Activated naive CD4-positive, alpha-beta T cell (primary cell): ENCODE measurements at places on chromosomes 2 and 18.

- DNase-seq = no peak
Observed at GRCh38 chr2:231583982-231584381, 8.7 kb upstream of the TEX44 start.

GRCh38 chr2:10164601-10165000, 42.1 kb downstream of the RRM2 start:
- DNase-seq = no peak

- DNase-seq = no peak
Observed at GRCh38 chr2:174020026-174020425, 54.9 kb upstream of the SP3 start.

DNA sequence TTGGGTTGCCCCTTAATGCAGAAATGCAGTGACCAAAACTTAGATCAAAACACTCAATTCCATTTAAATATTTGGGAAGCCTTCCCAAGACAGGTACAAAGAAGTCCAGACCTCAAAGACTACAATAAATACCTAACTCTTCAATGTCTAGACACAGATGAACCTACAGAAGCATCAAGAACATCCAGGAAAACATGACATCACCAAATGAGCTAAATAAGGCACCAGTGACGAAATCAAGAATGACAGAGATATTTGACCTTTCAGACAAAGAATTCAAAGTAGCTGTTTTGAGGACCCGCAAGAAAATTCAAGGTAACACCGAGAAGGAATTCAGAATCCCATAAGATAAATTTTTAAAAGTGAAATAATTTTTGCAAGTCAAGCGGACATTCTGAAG, 140.2 kb downstream of the XIRP2 start:
- DNase-seq = no peak

DNA sequence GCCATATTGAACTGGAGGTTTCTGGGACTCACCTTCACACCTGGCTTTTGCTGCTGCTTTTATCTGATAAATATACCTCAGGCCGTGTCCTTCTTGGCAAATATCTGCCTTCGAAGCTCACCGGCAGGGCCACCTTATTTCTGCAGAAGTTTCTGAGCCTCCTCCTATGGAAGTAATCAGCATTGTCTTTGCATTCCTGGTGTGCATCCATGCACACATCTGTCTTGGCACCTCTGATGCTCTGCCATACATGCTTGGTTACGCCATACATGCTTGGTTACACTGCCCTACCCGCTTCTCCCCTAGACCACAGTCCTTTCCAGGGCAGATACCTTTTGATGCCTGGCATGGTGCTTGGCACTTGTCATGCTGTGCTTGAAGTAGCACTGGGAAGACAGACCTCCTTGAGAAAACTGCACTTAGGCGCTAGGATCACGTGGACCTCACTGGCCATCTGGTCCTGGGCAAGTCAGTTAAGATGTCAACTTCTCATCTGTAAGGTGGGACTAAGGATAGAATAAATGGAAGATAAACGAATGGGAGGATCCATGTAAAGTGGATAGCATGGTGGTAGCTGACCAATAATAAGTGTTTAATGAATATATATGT, 66.8 kb downstream of the ZNF236 start:
- no peak for DNase-seq

GRCh38 chr2:120230515-120231471, 7.6 kb upstream of the TMEM185B start:
- no peak for DNase-seq

DNA sequence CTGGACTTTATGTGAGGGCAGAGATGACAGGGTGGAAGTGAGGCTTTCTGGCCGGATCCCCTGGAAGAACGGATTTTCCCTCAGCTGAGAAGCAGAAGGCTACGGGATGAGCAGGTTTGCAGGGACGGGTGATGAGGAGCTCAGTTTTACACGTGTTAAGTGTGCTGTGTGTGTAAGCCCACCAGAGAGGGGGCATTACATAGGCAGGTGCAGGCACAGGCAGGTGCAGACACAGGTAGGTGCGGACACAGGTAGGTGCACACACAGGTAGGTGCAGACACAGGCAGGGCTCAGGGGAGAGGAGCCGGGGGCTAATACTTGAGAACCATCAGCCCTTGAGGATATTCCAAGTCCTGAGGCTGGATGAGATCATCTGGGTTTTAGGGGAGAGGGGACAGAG, 107.7 kb downstream of the COPS8 start:
- no peak for DNase-seq

DNA sequence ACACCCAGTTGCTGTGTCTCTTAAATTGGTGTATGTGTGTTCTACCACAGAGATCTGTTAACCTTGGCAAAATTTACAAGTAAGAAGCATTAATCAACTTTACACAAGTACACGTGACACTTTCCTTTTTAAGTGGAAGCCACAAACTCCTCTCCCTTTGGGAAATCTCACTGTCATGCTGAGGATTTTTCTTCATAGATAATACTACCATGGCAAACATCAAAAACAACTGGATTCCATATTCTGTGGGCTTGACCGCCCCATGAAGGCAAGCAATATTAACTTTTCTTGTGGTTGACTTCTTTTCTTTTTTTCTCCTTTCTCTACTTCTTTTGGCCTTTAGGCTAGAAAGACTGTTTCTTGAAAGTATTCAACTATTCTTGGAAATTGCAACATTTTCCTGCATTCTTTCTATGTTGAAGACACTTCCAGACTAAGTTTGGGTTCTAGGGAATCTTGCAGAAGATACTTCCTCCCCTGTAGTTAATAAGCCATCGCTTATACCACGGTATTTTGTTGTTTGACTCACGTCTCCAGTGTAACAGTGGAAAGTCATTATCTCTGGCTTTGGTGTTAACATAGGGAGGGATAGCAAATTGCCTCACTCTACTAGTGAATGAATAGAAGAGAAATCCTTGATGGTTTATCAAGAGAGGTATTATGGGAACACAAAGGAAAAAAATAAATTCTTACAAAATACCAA, 79.5 kb downstream of the SLC8A1 start:
- DNase-seq = no peak

DNA sequence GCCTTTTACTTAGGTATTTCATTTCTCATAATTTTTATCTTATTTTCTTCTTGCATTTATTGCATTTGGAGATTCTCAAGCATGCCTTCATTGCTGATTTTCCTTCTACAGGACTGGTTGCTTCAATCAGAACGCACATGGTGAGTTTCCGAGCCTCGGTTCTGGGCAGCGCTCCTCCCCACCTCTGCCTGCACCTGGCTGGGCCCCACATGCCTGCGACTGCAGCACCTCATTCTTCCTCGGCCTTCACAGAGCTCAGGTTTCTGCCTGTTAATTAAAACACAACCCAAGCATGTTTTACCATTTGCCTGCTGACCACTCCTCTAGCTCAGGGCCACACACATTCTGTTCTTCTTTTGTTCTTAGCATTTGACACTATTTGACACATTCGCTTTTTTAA, 398.8 kb downstream of the GALR1 start:
- no peak for DNase-seq

GRCh38 chr2:109054865-109055264, 65.8 kb upstream of the EDAR start:
- no peak for DNase-seq

- no peak for DNase-seq
Observed at GRCh38 chr2:224009605-224010315, 29.3 kb downstream of the SERPINE2 start.

DNA sequence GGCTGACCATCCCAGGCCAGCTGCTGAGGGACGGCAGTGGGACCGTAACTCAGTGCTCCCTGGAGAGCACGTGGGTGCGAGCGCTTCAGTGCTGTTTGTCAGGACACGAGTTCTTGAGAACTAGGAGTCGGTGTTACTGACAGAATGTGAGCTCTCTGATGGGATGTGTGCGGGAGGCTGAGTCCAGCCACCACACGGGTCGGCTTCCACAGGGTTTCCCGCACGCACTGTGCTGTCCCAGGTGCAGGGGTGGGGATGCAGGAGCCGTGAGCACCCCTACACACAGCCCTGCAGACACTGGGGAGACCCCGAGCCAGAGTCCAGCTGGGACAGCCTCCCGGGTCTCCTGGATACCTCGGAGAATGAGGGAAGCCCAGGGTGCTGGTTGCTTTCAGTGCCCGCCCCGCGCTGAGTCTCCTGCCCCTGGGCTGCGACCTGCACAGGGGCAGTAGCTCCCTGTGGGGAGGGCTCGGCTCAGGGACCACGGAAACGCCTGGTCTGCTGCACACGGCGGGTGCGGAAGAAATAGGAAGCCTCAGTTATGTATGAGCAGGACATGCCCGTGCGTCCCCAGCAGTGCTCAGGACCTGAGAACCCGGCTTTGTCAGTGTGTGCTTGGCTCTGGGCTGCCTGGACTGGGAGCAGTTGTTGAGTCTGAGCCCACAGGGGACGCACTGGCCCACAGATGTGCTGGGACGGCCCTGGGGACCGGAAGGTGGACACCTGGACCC, 71.2 kb downstream of the KCNG2 start:
- DNase-seq = no peak

DNA sequence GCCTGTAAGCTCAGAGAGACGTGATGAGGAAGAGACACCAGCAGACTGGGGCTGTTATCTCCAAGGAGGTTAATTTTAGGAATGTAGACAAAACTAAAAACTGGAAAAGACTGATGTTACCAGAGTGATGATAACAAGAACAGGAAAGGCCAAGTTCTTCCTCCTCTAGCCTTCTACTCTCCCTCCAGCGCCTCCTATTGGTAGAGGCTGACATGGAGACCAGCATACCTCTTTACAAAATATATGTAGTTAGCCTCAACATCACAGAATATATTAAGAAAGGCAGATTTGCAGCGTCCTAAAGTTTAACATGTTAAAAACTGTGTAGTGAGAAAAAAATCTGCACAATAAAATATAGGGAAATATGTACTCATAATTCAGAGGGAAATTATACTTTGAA, 66.0 kb downstream of the TCF4 start:
- no peak for DNase-seq

DNA sequence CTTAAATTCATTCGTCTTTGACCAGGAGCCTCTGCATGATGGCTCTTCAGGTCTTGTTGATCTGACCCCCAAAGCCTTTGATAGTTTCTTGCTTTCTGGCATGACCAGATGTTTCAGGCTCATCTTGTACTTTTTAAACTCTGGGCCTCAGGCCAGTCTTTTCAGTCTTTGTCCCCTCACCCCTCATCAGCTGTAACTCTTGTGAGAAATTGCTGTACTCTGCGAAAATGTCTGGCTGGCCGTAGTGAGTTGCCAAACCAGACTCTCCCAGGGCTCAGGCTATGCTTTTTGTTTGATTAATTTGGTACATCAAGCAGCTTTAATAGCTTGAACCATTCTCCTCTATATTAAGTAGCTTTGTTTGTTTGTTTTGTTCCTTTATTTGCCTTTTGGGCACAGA, 75.9 kb downstream of the BABAM2 start:
- no peak for DNase-seq

- no peak for DNase-seq
Observed at GRCh38 chr18:37259711-37260110, 305.9 kb downstream of the CELF4 start.

DNA sequence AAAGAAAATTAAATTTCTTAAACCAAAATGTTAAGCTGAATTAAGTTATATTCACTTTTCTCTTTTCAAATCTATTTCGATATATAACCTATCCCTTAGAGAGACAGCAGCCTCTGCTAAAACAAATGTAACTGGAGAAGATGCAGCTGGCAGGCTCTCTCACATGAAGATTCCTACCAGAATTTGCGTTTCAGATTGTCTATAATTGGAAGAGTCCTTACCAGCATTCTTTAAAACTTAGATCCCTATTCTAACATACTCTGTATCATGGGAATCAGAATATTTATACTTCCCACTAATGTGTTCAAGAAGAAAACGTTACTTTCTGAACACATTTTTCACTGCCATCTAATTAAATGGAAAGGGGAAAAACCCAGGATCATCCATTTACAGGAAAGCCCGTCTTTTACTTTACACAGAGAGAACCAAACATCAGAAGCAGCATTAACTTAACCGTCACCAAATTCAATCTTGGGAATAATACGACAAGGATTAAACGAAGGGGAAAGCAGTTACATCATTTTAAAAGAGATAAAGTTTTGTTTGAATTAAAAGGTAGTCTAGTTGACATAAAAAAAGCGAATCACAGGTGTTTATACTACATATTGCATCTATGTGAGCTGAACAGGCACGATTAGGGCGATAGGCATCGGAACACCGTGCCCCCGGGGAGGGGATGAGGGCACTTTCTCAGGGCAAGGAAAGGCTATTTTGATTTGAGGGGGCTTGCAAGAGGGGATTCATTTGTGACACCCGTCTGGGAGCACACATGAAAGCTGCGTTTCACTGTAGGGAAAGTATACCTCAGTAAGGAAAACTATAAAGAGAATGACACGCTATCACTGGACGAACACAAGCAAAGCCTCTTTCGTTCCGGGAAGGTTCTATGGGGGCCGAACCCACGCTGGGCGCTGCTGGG, 1.3 kb downstream of the PTPN2 start:
- DNase-seq = no peak

DNA sequence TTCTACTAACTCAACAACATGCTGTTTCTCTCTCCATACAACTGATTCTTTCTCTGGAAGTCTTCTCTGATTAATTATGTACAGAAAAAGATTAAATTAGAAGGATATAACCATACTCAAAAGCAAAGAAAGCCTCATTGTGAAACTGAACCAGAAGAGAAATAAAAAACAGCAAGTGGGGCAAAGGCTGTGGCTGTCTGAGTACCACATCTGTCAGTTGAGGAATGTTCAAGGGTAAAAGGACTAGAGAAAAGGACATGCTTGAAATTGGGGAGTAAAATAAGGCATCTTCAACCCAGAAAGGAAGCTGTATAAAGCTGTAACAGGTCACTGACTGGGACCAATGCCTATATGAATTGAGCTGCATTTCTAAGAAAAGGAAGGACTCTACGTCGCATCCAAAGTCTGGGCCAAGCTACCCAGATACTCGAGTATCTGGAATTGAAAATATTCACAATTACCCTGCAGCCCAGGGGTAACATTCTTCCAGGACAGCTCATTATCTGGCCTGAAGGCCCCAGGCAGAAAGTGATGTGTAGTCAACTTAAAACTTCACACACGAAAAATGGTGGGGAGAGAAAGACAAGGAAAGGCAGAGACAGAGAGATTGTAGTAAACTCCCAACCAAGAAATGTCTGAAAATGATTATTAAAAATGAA, 356.0 kb upstream of the GALNT5 start:
- no peak for DNase-seq

- no peak for DNase-seq
Observed at GRCh38 chr2:48601349-48601748, 16.3 kb upstream of the GTF2A1L start.

DNA sequence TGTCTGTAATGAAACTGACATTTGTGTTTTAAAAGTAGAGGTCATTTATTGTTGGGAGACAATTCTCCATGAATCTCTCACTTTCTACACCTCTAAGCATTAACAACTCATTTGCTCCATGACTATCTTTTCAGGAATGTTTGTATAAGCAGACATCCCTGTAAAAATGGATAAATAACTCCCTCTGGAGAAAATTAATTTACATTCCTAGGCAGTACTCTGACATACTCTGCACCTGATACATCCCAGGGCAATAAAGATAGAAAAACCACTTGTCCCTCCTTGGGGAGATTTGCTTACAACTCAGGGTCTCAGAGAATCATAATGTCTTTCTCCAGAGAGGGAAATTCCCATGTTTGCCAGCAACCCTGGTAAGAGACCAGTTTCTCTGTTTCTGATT, 1037.7 kb upstream of the SLC39A10 start:
- DNase-seq = no peak
